ENCODE measurements at places on chromosomes 7 and 10.

DNA sequence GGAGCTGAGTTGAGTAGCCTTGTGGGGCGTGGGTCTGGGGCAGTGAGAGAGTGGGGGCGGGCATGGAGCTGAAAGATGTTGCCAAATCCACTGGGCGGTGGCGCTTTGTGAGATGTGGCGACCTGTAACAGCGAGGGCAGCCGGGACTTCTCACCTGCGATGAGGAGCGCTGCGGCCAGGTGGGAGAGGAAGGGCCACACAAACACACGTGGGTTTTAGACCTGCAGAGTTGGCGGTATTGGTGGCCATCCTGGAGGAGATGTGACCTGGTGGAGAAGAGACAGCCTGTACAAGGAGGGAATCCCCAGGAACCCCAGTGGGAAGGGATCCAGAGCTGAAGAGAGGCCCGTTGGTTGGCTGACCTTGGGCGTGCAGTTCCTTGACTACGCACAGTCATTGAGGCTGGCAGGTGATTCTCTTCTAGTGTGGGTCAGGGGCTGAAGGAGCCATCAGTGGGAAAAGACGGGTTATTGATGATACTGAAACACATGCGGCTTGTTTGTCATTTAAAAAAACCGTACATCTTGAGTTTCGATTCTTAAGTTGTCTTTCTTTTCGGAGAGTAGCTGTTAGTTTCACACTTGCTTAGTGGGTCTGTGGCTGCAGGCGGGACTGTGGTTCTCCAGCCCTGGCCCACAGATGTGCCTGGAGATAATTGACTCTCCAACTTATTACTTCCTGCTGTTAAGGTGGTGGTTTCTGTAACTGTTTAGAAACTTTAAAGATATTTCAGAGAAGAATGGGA lies 2.4 kb downstream of the CHST12 start:
- H3K36me3 ChIP-seq, result no peaks in the 10 kb centered on the region
- no peak for DNase-seq
- no peak overlapping the region for H3K4me3 ChIP-seq
- no peak overlapping the region for H3K27ac ChIP-seq
- H3K4me1 ChIP-seq, result peaks cover 12% of the 10 kb centered on the region

DNA sequence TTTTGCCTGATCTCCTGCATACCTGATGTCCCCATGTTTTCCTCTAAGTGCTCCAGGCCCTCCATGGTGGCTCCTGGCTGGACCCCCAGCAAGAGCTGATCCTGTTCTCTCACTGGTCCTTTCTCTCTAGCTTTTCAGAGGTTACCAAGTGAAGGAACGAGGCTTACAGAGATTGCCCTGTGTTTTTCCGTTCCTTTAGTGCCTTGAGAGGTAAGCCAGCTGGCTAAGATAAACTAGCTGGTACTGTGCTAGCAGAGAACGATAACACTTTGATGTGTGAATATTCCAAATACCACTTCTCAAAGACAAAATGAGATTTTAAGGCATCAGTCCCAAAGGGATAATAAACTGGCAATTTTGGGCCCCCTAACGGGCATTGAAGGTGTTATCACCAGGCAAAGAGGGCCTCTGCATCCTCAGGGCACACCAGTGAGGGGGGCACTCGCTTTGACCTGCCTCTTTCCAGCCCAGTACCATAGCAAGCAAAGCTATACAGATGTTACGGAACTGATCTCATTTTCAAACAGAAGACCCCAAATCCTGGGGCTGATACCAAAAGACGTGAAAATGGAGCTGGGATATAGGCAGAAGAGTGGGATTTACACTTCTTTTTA lies 8.4 kb upstream of the CCNY start:
- H3K36me3 ChIP-seq, result 0 out of 2 replicates have a peak, but pooled peaks cover 4% of the 10 kb centered on the region
- H3K27ac ChIP-seq, result no peak overlapping the region
- no peaks in the 10 kb centered on the region for H3K27me3 ChIP-seq
- H3K4me1 ChIP-seq, result peaks cover 22% of the 10 kb centered on the region
- no peak overlapping the region for H3K4me3 ChIP-seq

DNA sequence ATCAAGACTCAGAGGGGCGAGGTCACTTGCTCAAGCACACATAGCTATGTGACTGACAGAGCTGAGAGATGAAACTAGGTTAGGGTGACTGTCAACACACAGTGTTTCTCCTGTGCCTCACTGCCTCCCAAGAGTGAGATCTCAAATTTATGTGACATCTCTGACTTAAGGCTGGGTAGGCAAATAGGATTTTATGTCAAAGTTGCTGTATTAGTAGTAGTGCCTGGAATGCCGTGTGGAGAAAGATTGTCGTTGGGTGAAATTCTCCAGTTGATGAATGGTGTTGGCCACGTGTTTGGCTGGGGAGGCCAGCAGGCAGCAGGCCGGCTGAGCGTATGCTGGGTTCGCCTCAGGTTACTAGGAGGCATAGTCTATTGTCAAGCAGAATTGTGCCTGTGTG lies 148.3 kb upstream of the BMPER start:
- no peak overlapping the region for H3K27ac ChIP-seq
- no peak for DNase-seq
- no peak overlapping the region for H3K4me3 ChIP-seq

DNA sequence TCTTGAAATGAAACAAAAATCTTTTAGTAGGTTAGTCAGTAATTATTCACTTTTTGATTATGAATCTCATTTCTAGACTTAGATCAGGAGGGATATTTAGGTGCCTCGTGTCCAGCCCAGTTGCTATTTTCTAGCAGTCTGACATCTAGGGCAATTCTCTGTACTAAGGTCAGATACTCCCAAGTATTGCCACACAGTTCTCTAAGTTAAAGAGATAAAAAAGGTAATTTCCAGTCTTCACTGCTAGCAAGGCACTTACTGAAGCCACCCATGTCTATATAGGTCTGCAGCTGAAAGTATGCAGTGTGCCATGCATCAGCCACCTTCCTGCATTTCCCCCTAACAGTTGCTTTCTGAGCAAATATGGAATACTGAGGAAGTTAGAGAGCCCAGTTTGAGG lies 83.4 kb downstream of the PON1 start:
- H3K27ac ChIP-seq, result no peak overlapping the region
- no peaks in the 10 kb centered on the region for H3K4me1 ChIP-seq
- H3K36me3 ChIP-seq, result no peaks in the 10 kb centered on the region
- no peaks in the 10 kb centered on the region for H3K27me3 ChIP-seq

DNA sequence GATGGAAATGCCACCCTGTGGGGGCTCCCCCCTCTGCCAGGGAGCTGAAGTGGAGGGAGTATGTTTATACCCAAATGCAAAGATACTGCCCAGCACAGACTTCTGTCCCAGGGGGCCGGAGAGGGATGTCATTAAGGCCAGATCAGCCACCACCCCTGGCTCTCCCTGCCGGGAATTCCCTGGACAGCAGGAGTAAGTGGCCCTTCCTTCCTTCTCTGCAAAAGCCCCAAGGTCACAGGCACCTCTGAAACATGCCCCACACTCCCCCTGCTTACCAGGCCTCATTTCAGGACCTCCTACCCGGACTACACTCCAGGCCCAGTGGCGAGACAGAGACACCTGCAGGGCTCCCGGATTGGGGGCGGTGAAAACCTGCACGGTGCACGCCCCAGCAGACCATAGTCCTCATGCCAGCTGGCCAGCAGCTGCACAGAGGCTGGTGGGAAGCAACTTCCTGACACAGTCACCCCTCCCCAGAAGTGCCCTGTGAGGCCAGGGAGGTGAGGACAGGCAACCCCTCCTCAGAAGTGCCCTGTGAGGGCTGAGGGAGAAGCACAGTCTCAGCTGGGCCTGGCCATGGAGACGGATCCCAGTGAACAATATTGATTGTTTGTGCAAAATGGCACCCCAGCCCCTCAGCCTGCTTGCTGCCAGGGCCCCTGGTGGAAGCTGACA lies 33.0 kb upstream of the RET start:
- no peaks in the 10 kb centered on the region for H3K4me1 ChIP-seq
- H3K27ac ChIP-seq, result no peak overlapping the region
- H3K4me3 ChIP-seq, result no peak overlapping the region
- no peak for DNase-seq

DNA sequence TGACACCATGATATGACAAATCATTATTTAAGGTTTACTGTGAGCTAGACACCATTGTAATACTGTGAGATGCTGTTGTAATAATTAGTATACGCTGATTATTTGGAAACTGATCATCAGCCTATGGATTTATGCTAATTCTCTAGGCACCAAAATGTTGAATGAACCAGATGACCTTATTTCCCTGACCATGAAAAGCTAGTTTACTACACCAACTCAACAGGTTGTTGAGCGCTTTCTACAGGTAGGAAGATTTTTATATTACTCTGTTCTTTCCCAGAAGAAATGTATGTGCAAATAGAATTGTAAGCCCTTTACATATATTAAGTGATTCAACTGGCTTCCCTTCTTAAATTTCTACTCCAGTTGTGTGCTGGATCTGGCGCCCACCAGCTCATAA lies 6.2 kb downstream of the NRP1 start:
- H3K36me3 ChIP-seq, result peaks cover 68% of the 10 kb centered on the region
- no peak overlapping the region for H3K4me3 ChIP-seq
- H3K27ac ChIP-seq, result no peak overlapping the region
- DNase-seq, result no peak
